EL (cell line): ENCODE measurements at places on chromosomes 7 and 10.

- no peak for DNase-seq
Measured at GRCh38 chr10:75512203-75512933, 80.9 kb downstream of the LRMDA start.

DNA sequence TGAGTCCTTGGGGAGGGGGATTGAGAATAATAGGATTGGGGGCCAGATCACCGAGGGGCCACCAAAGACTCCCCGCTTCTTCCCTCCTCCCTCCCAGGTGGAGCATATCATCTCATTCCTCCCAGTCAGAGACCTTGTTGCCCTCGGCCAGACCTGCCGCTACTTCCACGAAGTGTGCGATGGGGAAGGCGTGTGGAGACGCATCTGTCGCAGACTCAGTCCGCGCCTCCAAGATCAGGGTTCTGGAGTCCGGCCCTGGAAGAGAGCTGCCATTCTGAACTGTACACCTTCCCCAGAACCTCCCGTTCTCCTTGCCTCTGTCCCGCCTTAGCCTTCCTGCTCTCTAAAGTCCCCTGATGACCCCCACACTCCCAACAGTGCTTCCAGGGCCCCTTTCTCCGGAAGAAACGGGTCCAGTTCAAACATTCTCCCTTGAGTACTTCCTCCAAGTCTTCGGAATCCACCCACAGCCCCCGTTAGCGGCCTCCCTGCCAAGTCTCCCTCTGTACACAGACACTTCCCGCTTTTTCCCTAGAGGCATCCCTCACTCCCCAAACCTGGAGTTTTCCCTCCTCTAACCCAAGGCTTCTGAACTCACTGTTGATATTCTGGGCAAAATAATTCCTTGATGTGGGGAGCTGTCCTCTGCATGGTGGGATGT lies 4.1 kb downstream of the FBXO24 start:
- no peak for DNase-seq

DNA sequence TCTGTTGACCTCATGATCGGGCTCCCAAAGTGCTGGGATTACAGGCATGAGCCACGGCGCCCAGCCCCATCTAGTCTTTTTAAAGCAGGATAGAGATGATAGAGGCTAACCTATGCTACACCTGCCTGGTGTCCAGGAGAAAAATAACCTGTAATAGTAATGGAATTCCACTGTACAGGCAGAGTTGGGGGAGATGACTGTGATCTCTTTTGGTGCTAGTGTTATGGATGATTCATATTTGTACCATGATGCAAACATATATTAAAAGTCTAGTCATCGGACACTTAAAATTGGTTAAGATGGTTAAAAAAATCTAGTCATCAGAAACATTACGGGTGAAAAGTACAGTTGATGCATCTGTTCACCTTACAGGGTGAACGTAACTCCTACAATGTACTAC lies 6.1 kb upstream of the SAR1A start:
- DNase-seq, result peak; percentile 37

DNA sequence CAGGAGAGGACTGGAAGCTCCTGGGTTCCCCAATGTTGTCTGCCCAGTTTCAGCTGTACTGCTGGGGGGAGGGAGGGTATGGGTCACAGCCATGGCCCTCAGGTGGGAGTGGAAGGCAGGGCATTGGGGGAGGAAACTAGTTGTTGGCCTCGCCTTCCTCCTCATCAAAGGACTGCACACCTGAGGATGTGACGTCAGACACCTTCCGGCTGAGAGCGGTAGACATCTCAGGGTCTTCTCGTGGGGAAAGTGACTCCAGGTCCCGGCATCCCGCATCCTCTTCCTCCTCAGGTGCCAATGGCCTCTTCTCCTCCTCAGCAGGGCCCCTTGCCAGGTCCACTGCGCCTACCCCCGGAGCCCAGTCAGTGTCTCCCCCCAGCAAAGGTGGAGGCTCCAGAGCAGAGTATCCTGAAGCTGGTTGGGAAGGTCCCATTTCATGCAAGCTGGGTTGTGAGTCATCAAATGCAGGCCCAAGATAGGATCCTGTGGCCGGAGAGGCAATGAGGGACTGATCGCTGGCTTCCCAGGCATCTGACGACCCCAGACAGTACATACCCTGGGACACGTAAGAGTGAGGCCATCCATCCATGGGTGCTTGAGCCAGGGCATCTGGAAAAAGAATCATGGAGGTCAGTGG lies 6.0 kb downstream of the FAM131B start:
- DNase-seq, result no peak

GRCh38 chr10:13001887-13002212 lies 337 bp upstream of the CCDC3 start:
- DNase-seq, result no peak

DNA sequence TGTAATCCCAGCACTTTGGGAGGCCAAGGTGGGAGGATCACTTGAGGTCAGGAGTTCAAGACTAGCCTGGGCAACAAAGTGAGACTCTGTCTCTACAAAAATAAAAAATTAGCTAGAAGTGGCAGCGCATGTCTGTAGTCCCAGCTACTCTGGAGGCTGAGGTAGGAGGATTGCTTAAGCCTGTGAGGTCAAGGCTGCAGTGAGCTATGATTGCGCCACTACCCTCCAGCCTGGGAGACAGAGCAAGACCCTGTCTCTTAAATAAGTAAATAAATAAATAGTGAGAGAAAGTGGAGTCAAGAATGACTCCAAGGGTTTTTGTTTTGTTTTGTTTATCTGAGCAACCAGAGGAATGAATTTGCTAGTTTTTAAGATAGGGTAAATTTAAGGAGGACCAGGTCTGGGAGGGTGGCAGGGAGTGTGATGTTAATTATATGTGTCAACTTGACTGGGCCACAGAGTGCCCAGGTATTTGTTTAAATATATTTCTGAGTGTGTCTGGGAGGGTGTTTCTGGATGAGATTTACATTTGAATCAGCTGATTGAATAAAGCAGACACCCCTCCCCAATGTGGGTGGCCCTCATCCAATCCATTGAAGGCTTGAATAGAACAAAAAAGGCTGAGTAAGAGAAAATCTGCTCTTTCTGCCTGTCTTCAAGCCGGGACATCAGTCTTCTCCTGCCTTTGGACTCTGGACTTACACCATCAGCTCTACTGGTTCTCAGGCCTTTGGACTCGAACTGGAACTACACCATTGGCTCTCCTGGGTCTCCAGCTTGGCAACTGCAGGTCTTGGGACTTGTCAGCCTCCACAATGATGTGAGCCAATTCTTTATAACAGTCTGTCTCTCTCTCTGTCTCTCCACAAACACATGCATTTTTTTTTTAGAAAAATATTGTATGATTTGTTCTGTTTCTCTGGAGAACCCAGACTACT lies 23.5 kb downstream of the IMPDH1 start:
- no peak for DNase-seq

DNA sequence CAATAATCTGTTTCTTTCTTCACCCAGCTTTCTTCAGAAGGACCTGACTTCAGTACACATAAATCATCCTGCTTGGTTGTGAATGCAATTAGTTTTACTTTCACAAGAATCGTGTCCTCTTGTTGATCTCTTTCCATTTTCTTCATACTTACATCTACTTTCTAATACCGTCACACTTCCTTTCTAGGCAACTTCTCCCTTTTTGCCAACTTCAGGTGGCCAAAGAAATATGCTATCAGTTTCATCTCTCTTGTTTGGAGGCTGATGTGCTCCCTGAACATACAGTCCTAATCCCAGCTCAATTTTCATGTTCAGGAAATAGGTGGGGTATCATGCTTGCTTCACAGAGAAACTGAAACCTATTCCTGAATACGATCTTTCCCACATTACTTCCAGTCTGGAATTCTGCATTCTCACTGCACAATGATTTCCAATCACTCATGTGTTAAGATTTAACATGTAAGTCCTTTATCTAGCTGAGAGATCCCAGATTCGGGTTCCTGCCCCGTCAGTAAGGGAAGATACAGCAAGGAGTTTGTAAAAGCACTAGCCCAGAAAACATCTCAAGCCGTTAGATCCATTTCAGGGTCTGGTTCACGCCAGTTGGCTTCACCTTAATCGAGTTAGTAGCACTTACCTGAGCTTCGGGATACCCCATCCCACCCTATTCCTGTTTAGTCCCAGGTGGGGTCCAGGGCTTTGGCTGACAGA lies 994 bp downstream of the SLC25A28 start:
- peak; percentile 31 for DNase-seq

DNA sequence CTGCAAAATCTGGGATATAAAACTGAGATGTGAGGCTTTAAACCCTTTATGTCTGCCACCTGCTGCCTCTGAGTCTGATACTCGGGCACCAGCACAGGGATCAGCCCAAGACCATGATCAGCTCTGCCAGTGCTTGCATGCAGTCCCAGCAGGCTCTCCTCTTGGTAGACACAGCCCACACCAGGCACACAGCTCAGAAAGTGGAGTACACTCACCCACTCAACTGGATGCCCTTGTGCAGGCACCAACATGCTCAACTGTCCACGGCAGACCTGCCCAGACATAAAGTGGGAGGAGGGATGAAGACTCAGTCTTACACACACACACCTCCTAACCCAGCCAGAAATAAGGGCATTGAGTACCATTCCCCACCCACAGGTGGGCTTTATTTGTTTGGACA lies 18.2 kb upstream of the MYH16 start:
- no peak for DNase-seq

DNA sequence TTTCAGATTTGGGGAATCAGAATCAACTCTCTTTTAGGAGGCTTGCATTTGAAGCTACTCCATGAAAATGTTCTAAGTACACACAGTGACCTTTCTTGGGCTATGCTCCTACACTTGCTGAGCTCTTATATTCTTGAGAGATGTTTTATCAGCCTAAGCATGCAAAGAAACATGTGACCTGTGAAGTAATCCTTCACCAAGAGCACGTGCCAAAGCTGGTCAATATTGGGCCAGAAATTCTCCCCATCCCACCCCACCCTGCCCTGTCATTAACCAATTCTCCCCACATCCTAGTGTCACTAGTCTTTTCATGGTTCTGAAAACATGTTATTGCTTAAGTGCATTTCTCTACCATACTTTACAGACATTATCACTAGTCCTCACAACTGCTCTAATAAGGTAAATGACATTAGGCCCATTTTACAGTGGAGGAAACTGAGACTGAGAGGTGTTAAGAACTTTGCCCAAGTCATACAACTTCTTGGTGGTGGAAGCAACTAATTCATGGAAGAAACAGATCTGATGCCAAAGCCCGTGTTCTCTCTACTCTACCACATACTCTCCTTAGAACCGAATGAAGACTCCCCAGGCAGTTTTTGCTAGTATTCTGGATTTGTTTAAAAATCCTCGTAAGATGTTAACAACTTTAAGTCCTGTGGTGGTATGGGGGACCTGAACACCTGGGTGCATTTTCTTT lies 200.6 kb downstream of the PTEN start:
- DNase-seq, result no peak

DNA sequence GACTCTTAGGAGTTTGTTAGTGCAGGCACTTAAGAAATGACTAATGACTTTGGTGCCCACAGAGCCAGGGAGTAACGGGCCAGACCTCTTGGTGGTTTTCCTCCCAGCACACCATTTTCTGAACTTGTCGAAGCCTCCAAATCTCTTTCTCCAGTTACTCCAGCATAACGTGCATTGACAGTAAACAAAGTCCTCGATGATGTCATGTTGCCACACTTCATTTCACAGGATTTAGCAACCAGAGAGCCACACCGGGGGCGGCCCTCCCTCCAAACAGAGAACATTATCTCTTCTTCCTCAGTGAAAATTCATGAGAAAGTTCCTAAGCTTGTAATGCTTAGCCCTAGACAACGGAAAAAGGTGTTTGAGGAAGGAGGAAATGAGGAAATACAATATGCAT lies 4.0 kb upstream of the SVOPL start:
- DNase-seq, result no peak

DNA sequence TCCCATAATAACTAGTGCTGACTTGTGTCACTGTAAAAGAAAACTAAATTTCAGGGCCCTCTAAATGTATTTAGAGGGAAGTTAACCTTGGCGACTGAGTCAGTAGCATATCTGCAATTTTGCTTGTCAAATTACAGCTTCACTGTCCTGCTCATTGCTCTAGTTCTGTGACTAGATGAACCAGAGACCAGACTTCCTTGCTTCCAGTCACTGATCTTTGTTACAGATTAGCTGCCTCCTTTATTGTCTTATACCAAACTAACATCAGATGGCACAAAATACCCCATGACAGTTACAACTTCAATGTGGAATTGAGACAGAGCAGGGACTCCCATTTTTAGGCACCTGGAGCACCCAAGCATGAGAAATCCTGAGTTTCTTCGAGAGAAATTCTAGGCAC lies 79.9 kb upstream of the POM121L12 start:
- DNase-seq, result no peak

GRCh38 chr10:52525761-52526160 lies 211.7 kb downstream of the DKK1 start:
- DNase-seq, result peak; percentile 62

DNA sequence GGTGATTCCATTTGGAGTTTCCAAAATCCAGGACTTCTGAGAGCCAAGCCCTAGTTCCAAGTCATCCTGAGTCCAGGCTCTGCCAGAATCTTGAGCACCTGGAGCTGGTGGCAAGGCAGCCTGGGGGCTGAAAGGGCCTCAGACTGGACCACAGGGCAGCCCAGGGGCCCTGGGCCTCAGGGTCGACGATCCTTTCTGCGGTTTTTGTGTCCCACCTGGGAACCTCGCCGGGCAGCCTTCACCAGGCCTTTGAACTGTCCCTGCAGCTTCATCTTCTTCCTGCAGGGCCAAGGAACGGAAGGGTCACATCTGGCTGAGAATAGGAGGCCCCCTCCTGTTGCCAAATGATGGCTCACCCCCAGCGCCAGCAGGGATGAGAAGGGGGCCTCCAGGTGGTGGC lies 22.4 kb upstream of the FRAT2 start:
- no peak for DNase-seq

- DNase-seq, result peak; percentile 1
Measured at GRCh38 chr10:100229819-100230422, 525 bp upstream of the CHUK start.
